ENCODE measurements at places on chromosomes 16 and 17.

DNA sequence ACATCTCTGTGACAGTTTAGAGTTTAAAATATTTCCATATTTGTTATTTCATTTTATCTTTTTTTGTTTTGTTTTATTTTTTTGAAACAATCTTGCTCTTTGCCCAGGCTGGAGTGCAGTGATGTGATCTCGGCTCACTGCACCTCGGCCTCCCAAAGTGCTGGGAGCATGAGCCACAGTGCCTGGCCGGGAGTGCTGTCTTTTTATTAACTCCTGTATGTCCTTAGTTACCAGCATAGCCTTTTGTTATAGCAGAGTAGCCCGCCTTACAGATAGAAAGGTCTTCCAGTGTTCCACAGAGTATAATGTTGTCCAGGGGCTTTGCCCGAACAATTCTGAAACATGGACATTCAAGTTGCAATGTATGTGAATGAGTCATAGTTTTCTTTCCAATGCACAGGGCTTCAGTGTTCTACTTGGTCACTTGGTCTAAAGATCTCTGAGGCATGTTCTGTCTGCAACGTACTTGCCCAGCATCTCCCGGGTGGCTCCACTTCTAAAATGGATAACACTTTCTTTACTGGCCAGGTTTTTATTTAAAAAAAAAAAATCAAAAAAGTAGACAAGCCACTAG is 125.6 kb downstream of the KCNJ18 start:
- DNase-seq: no peak

- no peak for DNase-seq
Measured at GRCh38 chr17:1043601-1044251, 46.8 kb downstream of the TIMM22 start.

DNA sequence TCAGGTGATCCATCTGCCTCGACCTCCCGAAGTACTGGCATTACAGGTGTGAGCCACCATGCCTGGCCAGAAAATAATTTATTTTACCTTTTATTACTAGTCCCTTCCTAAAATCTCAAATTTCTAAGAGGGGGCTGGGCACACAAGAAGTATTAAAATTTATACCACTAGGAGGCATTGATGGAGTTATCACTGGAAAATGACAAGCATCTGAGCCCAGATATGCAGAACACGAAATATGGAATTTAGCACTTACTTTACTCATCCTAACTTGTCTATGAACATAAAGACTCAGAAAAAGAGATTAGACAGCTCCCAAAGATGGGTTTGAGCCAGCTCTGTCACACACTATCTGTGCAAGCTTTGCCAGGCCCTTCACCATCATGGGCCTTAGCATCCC is 46.4 kb downstream of the STAT5A start:
- no peak for DNase-seq

DNA sequence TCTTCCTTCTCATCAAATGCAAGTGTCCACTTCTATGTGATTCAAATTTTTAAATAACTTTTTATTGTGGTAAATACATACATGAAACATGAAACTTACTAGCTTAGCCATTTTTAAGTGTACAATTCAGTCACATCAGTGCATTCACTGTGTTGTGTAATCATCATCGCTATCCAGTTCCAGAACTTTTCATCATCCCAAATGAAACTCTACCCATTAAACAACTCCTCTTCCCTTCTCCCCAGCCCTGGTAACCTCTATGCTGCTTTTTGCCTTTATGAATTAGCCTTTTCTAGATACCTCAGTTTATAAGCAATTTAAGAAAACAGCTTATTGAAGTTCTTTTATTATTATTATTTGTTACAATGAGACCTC is 41.1 kb upstream of the IL34 start:
- no peak for DNase-seq

DNA sequence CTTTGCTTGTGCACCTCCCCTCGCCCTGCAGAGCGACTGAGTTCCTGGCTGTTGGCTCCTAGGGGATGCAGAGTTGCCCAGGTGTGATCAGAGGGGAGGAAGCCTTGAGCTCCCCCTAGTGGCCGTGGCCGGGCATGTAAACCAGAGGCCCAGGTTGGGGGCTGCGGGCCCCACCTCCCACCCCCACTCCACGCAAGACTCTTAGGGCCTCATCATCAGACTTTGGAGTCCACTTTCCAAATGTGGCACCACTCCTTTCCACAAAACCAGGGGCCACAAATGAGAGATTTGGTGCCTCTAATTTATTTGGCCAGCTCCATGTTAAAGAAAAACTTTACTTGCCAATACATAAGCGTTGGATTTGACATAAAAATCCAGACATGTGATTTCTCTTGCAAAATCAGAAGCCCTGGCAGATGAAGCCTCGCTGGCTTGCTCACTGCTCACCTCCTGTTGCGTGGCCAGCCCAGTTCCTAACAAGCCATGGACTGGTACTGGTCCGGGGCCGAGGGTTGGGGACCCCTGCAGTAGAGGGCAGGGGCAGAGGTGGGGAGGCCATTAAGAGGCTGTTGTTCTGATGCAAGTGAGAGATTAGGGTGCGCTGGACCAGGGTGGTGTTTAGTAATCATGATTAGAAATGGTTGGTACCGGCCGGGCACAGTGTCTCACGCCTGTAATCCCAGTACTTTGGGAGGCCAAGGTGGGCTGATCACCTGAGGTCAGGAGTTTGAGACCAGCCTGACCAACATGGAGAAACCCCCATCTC is 28.7 kb upstream of the GAS7 start:
- no peak for DNase-seq
